ENCODE measurements at places on chromosomes 1 and 21. TPM values are rescaled to one million over a fixed set of nuclear protein-coding genes. Genes with fewer than 3 reads are reported as not detected.

DNA sequence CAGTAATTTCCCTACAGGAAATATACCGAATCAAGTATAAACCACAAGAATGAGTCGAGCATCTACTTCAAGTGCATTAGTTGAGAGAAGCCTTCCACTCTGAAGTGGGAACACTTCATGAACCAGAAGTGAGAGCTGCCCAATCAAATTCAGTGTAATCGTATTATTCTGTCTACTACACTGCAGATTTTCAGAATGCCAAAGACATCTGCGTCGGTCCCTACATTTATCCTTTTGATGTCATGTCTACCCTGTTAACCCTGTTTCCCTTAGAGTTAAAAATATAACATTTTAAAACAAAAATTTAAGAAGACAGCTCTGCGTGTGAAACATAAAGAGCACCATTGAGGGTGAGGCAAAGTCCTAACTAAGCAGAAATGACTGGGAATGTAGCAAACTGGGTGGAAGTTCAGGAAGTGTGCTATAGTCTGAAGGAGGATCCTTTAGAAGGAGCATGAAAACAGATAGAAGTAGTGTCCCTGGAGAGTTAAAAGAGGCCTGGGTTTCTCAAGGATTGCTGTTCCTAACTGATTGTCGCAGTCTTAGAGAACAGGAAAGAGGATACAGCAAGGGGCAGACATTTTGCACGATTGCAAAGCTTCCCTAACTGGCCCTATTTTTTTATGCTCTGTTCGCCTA is 291.2 kb downstream of the PTPRC start:
- H3K36me3 ChIP-seq, result peaks cover 11% of the 10 kb centered on the region
- DNase-seq, result peak; percentile 32
- peaks cover 48% of the 10 kb centered on the region for H3K4me1 ChIP-seq
- H3K27ac ChIP-seq, result peak overlapping the region; percentile 89

- no peak for DNase-seq
- H3K36me3 ChIP-seq, result no peaks in the 10 kb centered on the region
- peaks cover 49% of the 10 kb centered on the region for H3K27me3 ChIP-seq
- no peak overlapping the region for H3K27ac ChIP-seq
- no peak overlapping the region for H3K4me3 ChIP-seq
Measured at GRCh38 chr1:41391834-41392527, 30.7 kb downstream of the FOXO6 start.

DNA sequence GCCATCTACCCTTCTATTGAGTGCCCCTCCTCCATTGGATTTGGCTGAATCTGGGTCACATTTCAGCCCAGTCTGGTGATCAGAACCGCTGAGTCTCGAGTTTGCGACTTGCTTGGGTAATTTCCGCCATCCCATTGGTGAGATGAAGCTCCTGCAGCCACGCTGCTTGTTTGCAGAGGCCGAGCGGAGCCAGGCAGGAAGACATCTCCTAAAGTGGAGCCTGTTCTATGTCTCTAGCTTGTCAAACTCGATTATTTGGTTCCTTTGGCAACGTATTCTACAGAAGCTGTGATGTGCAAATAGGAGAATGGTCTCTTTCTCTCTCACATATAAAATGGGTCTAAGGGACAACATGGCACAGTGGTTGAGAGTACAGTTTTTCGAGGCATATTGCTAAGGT is 206.8 kb upstream of the PLXNA2 start:
- peaks cover 5% of the 10 kb centered on the region for H3K4me1 ChIP-seq
- no peaks in the 10 kb centered on the region for H3K36me3 ChIP-seq
- no peak overlapping the region for H3K4me3 ChIP-seq
- no peak overlapping the region for H3K27ac ChIP-seq
- no peak for DNase-seq
- peaks cover 1% of the 10 kb centered on the region for H3K27me3 ChIP-seq

The PEAR1 gene
- 23.6 TPM for total RNA-seq

DNA sequence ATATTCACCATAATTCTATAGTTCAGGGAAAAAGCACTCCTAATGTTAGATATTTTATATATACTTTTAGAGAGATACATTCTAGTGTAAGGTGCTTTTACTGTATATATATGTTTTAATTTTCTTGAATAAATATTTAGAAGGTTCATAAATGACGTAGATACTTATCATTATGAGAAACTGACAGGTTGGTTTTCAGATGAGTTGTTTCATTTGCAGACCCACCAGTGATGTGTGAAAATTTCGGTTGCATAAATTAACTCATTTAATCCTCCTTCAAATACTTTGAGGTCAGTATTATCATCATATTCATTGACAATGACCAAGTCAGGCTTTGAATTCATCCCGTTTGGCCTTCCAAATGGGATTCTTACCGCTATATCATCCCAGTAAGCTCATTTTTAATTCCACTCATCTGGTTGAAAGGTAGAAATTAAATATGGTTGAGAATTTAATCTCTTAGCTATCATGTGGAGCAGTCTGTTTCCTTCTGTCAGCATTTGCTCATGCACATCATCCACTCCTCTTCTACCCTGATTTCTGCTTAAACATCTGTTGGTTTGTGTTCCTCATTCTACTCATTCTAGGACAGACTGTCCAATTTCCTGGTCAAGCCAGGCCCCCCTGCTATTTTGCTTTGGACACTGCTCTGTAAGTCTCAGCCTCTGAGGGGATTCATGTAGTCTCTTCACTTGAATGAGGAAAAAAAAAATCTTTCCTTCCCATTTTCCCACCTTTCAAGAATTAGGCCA is 1156.6 kb downstream of the PLA2G4A start:
- H3K4me1 ChIP-seq, result peaks cover 15% of the 10 kb centered on the region
- no peak for DNase-seq
- H3K27ac ChIP-seq, result no peak overlapping the region
- H3K36me3 ChIP-seq, result no peaks in the 10 kb centered on the region
- H3K27me3 ChIP-seq, result no peaks in the 10 kb centered on the region
- H3K4me3 ChIP-seq, result no peak overlapping the region

DNA sequence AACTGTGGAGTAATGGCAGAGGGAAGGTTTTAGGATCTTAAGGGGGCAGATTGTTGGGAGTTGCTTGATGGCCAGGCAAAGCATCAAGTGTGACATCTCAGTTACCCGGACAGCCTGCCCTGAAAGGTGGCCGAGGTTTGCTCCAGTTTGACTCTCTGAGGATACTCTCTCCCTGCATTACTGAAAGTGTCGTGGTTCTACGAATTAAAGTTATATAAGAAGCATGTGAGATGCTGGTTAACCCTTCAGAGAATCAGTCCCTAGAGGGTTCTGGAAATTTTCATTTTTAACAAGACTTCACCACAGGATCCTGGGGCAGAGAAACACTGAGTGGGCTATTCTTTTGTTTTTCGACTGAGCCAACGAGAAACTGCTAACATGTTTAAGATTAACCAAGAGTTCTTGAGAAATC is 689 bp upstream of the ZNF644 start:
- peaks cover 39% of the 10 kb centered on the region for H3K4me1 ChIP-seq
- H3K27ac ChIP-seq, result peak overlapping the region; percentile 100
- H3K4me3 ChIP-seq, result peak overlapping the region; percentile 98
- no peak for DNase-seq
- peaks cover 16% of the 10 kb centered on the region for H3K36me3 ChIP-seq
- H3K27me3 ChIP-seq, result no peaks in the 10 kb centered on the region

The GMEB1 gene
- total RNA-seq, result 11.2 TPM

The MPL gene
- total RNA-seq, result not detected

The CALML6 gene
- total RNA-seq, result 0.96 TPM

GRCh38 chr1:220894025-220894923 is 15.0 kb downstream of the HLX start:
- no peak for DNase-seq
- peaks cover 6% of the 10 kb centered on the region for H3K4me1 ChIP-seq
- H3K27ac ChIP-seq, result no peak overlapping the region

The UBE2U gene
- not detected for total RNA-seq

The DMRTB1 gene
- total RNA-seq, result not detected

The TOE1 gene
- 11.2 TPM for total RNA-seq

The LPAR3 gene
- 2.1 TPM for total RNA-seq

- no peak overlapping the region for H3K27ac ChIP-seq
- H3K4me1 ChIP-seq, result peaks cover 49% of the 10 kb centered on the region
- H3K4me3 ChIP-seq, result no peak overlapping the region
- peak; percentile 11 for DNase-seq
Measured at GRCh38 chr21:27536319-27536718, 569.4 kb upstream of the ADAMTS5 start.

The PTCH2 gene
- 0.23 TPM for total RNA-seq

DNA sequence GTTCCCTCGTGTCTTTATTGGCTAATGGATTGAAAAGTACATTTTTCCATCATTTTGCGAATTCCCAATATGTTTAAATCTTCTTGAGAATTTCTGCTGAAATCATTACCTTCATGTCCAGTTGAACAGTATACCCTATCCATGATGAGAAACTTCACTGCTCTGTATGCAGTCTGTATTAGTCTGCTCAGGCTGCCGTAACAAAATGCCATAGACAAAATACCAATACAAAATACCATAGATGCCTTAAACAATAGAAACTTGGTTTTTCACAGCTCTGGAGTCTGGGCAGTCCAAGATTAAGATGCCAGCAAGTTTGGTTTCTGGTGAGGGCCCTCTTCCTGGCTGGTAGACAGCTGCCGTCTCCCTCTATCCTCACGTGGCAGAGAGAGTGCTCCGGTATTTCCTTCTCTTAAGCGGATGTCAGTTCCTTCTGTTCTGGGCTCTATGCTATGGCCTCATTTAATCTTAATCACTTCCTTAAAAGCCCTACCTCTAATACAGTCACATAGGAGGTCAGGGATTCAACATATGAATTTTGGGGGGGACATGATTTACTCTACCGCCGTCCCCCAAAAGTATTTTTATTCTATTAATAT is 27.0 kb downstream of the CXADR start:
- peaks cover 14% of the 10 kb centered on the region for H3K27me3 ChIP-seq
- no peak overlapping the region for H3K4me3 ChIP-seq
- DNase-seq, result no peak
- H3K36me3 ChIP-seq, result no peaks in the 10 kb centered on the region
- H3K4me1 ChIP-seq, result peaks cover 6% of the 10 kb centered on the region

- H3K4me3 ChIP-seq, result no peak overlapping the region
- DNase-seq, result no peak
- peaks cover 11% of the 10 kb centered on the region for H3K27me3 ChIP-seq
- no peaks in the 10 kb centered on the region for H3K4me1 ChIP-seq
- H3K27ac ChIP-seq, result no peak overlapping the region
- H3K36me3 ChIP-seq, result no peaks in the 10 kb centered on the region
Measured at GRCh38 chr1:108862698-108863477, 6.0 kb upstream of the AKNAD1 start.

- H3K27ac ChIP-seq, result no peak overlapping the region
- DNase-seq, result no peak
- H3K27me3 ChIP-seq, result peaks cover 4% of the 10 kb centered on the region
- peak overlapping the region; percentile 41 for H3K4me3 ChIP-seq
- no peaks in the 10 kb centered on the region for H3K4me1 ChIP-seq
- no peaks in the 10 kb centered on the region for H3K36me3 ChIP-seq
Measured at GRCh38 chr1:83692524-83693381, 306.2 kb downstream of the TTLL7 start.

The C1orf226 gene
- total RNA-seq, result 0.22 TPM

GRCh38 chr21:15797577-15798363 is 68.0 kb downstream of the USP25 start:
- H3K27me3 ChIP-seq, result no peaks in the 10 kb centered on the region
- peaks cover 11% of the 10 kb centered on the region for H3K4me1 ChIP-seq
- no peak overlapping the region for H3K27ac ChIP-seq
- H3K36me3 ChIP-seq, result no peaks in the 10 kb centered on the region
- H3K4me3 ChIP-seq, result no peak overlapping the region

DNA sequence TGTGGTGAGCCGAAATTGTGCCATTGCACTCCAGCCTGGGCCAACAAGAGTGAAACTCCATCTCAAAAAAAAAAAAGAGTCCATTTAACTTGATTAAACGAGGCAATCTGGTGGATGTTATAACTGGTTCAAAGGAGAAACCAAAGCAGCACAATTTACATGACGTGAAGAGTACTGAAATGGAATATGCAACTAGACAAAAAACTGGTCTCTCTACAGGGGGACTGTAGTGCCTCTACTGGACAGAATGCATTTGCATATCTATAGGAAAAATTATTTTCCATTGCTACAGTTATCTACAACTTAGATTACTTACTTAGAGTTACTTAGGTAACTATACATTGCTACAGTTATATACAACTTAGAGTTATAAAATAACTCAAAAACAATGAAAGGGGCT is 2.7 kb upstream of the CAPN2 start:
- peaks cover 76% of the 10 kb centered on the region for H3K4me1 ChIP-seq
- H3K27ac ChIP-seq, result peak overlapping the region; percentile 49
- no peak overlapping the region for H3K4me3 ChIP-seq
- H3K27me3 ChIP-seq, result peaks cover 7% of the 10 kb centered on the region

- peaks cover 46% of the 10 kb centered on the region for H3K4me1 ChIP-seq
- H3K4me3 ChIP-seq, result no peak overlapping the region
- no peak overlapping the region for H3K27ac ChIP-seq
- peaks cover 2% of the 10 kb centered on the region for H3K27me3 ChIP-seq
- H3K36me3 ChIP-seq, result peaks cover 6% of the 10 kb centered on the region
- no peak for DNase-seq
Measured at GRCh38 chr1:67676287-67676686, 8.7 kb upstream of the GADD45A start.

DNA sequence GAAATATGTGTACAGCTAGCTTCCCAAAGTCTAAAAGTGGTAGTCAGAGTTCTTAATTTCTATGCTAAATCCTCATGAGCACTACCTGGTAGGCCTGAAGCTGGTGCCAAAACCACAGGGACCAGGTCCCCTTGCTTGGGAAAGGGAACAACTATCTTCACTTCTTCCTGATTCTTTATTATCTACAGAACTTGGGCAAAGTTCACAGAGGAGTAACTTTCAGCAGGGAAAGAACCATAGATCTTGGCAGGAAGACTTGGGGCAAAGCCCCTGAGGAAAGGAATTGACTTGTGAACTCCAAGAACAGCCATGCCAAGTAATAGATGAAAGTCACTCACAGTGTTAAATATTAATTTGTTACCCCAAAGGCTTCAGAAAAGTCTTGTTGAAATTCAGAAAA is 193.0 kb downstream of the ZC3H11B start:
- H3K36me3 ChIP-seq, result no peaks in the 10 kb centered on the region

The SPATA46 gene
- total RNA-seq, result not detected

- peaks cover 12% of the 10 kb centered on the region for H3K4me1 ChIP-seq
- H3K27me3 ChIP-seq, result peaks cover 21% of the 10 kb centered on the region
- DNase-seq, result no peak
- no peak overlapping the region for H3K4me3 ChIP-seq
Measured at GRCh38 chr1:157958263-157958662, 35.2 kb upstream of the KIRREL1 start.

The SLC45A3 gene
- total RNA-seq, result 1.5 TPM

- H3K36me3 ChIP-seq, result peaks cover 27% of the 10 kb centered on the region
- H3K4me3 ChIP-seq, result peak overlapping the region; percentile 92
- no peak for DNase-seq
- peaks cover 52% of the 10 kb centered on the region for H3K4me1 ChIP-seq
- peak overlapping the region; percentile 81 for H3K27ac ChIP-seq
Measured at GRCh38 chr1:43973981-43974442, 748 bp upstream of the ATP6V0B start.

- peak within 1 kb of the TSS; percentile 88 for H3K4me3 ChIP-seq
- H3K36me3 ChIP-seq, result peaks cover 7% of the 10 kb centered on the region
- DNase-seq, result no peak
- peaks cover 30% of the 10 kb centered on the region for H3K4me1 ChIP-seq
- peak within 1 kb of the TSS; percentile 96 for H3K27ac ChIP-seq
Measured at GRCh38 chr1:65420590-65421350, at the start of the genes LEPR and LEPROT. Gene LEPR (plus strand): TSS chr1:65420668. CDS start chr1:65565566, 144,898 bp downstream. Gene LEPROT (plus strand): TSS chr1:65420668. CDS start chr1:65420725, 57 bp downstream.

- no peak for DNase-seq
- H3K27ac ChIP-seq, result no peak overlapping the region
- H3K4me1 ChIP-seq, result no peaks in the 10 kb centered on the region
- H3K27me3 ChIP-seq, result no peaks in the 10 kb centered on the region
- no peaks in the 10 kb centered on the region for H3K36me3 ChIP-seq
Measured at GRCh38 chr1:175892686-175893085, 149.3 kb upstream of the TNR start.

GRCh38 chr1:208172423-208173145 is 71.6 kb downstream of the PLXNA2 start:
- H3K36me3 ChIP-seq, result peaks cover 10% of the 10 kb centered on the region
- peaks cover 83% of the 10 kb centered on the region for H3K4me1 ChIP-seq
- peak; percentile 70 for DNase-seq
- peak overlapping the region; percentile 18 for H3K27ac ChIP-seq
- H3K27me3 ChIP-seq, result peaks cover 3% of the 10 kb centered on the region

Data from HFFc6 (cell line).